ENCODE measurements at places on chromosomes 2 and 18. TPM values are rescaled to one million over a fixed set of nuclear protein-coding genes. Genes with fewer than 3 reads are reported as not detected.

- H3K27ac ChIP-seq, result no peak overlapping the region
- H3K36me3 ChIP-seq, result no peaks in the 10 kb centered on the region
- H3K4me3 ChIP-seq, result no peak overlapping the region
- DNase-seq, result no peak
- H3K4me1 ChIP-seq, result peaks cover 38% of the 10 kb centered on the region
These were observed 248.6 kb downstream of the LOXHD1 start for GRCh38 chr18:46408334-46408987.

GRCh38 chr2:84486441-84487115, 27.5 kb upstream of the SUCLG1 start:
- no peaks in the 10 kb centered on the region for H3K27me3 ChIP-seq
- no peaks in the 10 kb centered on the region for H3K4me1 ChIP-seq
- H3K36me3 ChIP-seq, result no peaks in the 10 kb centered on the region
- no peak for DNase-seq

DNA sequence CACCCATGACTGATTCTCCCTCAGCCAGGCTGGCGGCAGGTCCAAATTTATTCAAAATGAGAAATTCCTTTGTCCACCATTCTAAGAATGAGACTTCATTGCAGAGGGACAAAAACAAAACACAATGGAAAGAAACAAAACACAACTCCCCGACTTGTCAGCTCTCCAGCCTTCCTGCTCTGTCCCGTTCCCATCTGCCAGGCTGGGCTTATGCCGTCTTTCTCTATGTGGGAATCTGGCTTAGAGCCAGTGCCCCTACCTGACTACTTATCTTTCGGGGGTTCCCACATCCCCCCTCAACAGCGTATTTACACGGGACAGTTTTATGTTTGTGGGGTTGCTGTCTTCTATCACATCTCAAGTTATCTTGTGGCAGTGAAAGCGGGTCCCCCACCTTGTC, 13.8 kb downstream of the CELF4 start:
- H3K4me1 ChIP-seq, result no peaks in the 10 kb centered on the region
- no peak overlapping the region for H3K4me3 ChIP-seq
- H3K36me3 ChIP-seq, result no peaks in the 10 kb centered on the region
- no peak for DNase-seq

Gene ARMC9
- total RNA-seq, result 16.0 TPM

Gene GNLY
- 3.2 TPM for total RNA-seq

All from vagina (tissue), 2 donors.